ENCODE measurements at places on chromosomes 13 and 19. TPM values are rescaled to one million over a fixed set of nuclear protein-coding genes. Genes with fewer than 3 reads are reported as not detected.

GRCh38 chr13:46071590-46072249 lies 19.2 kb upstream of the ZC3H13 start:
- no peaks in the 10 kb centered on the region for H3K27me3 ChIP-seq
- no peaks in the 10 kb centered on the region for H3K4me1 ChIP-seq
- no peaks in the 10 kb centered on the region for H3K36me3 ChIP-seq
- H3K4me3 ChIP-seq: no peak overlapping the region
- H3K27ac ChIP-seq: no peak overlapping the region
- no peak for DNase-seq

GRCh38 chr13:34547929-34548328 lies 394.1 kb upstream of the NBEA start:
- H3K4me1 ChIP-seq: no peaks in the 10 kb centered on the region
- no peak overlapping the region for H3K27ac ChIP-seq
- no peaks in the 10 kb centered on the region for H3K36me3 ChIP-seq
- no peaks in the 10 kb centered on the region for H3K27me3 ChIP-seq
- no peak for DNase-seq
- H3K4me3 ChIP-seq: no peak overlapping the region

DNA sequence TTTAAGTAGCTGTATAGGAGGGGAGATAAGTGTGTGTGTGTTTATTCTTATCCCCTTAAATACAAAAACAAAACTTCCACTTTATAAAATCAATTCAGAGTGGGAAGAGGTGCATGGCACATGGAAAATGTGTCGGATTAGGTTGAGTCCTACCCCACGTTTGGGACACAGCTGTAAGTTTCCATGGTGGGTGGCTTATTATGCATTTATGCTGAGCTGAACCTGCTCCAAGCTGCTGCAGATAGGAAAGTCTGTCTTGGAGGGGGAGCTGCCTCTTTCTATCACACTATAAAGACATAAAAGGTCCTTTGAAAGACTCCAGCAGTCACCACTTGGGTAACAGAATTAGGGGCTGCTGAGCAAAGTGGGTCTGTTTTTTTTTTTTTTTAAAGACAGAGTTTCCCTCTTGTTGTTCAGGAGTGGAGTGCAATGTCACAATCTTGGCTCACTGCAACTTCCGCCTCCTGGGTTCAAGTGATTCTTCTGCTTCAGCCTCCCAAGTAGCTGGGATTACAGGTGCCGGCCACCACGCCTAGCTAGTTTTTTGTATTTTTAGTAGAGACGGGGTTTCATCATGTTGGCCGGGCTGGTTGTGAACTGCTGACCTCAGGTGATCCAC lies 15.2 kb downstream of the ACTN4 start:
- H3K27ac ChIP-seq: no peak overlapping the region
- no peak overlapping the region for H3K4me3 ChIP-seq
- peaks cover 12% of the 10 kb centered on the region for H3K36me3 ChIP-seq
- DNase-seq: no peak
- H3K27me3 ChIP-seq: no peaks in the 10 kb centered on the region
- peaks cover 55% of the 10 kb centered on the region for H3K4me1 ChIP-seq

DNA sequence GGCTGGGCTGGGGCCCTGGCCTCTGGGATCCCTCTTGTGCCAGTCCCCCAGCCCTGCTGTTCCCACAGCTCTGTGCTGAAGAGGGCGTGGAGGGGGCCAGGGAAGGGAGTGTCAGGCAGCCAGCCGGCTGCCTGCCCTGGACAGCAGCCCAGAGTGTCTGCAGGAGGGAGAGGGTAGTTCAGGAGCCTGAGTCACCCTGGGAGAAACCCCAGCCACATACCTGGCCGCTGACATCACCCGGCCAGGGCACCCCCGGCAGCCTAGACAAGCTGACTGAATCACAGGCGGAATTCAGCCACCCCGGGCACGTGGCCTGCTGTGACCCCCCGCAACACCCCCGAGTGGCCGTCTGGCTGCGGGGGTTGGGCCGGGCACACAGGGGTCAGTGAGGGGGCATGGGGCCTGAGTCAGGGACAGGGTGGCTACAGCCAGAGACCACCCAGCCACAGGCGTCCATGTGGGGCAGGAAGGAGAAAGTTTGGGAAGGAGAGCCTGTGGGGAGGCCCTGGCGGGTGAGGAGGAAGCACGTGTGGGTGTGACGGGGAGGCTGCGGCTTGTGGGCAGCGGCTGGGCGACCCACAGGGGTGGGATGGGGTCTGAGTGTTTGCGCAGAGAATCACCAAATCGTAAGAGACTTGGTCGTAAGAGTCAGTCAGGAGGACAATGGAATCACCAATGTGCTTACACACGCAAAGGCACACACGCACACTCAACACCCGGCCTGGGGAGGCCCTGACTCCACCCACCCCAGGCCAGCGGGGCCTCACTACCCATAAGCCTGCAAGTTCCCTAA lies 11.9 kb upstream of the FOSB start:
- H3K4me1 ChIP-seq: peaks cover 11% of the 10 kb centered on the region
- no peaks in the 10 kb centered on the region for H3K27me3 ChIP-seq
- no peaks in the 10 kb centered on the region for H3K36me3 ChIP-seq
- H3K27ac ChIP-seq: peak overlapping the region; percentile 66
- DNase-seq: peak; percentile 99

GRCh38 chr13:73168226-73168952 lies 109.6 kb downstream of the KLF5 start:
- no peaks in the 10 kb centered on the region for H3K36me3 ChIP-seq
- DNase-seq: peak; percentile 45
- H3K4me1 ChIP-seq: peaks cover 11% of the 10 kb centered on the region
- H3K27ac ChIP-seq: no peak overlapping the region
- H3K27me3 ChIP-seq: no peaks in the 10 kb centered on the region

DNA sequence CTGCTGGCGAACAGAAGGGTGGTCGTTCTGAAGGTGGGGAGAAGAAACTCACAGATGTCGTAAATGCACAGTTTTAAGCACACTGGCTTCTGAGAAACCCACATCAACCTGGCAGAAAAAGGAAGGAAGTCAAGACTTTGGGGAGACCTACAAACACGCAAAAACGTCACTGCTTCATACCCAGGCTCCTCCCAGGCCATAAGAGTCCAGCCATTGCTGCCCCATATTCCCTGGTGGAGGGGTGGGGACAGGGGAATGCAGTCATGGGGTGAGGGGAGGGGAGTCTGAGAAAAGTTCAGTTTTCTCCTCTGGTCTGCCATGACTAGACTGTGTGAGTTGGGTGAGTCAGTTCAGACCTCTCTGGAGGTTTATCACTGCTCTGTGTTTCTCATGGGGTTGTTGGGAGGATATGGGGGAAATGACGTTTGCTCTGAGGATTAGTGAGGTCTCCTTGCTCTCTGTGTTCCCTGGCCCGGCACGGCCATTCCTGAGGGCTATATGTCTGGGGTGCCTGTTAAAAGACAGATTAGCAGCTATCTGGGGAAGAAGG lies 139.0 kb downstream of the FLT1 start:
- H3K27ac ChIP-seq: no peak overlapping the region
- H3K4me3 ChIP-seq: no peak overlapping the region
- DNase-seq: peak; percentile 86
- H3K4me1 ChIP-seq: peaks cover 8% of the 10 kb centered on the region
- H3K27me3 ChIP-seq: no peaks in the 10 kb centered on the region
- no peaks in the 10 kb centered on the region for H3K36me3 ChIP-seq

GRCh38 chr13:34371645-34372395 lies 553.9 kb downstream of the RFC3 start:
- no peaks in the 10 kb centered on the region for H3K36me3 ChIP-seq
- H3K27me3 ChIP-seq: no peaks in the 10 kb centered on the region
- H3K27ac ChIP-seq: no peak overlapping the region
- no peaks in the 10 kb centered on the region for H3K4me1 ChIP-seq
- no peak overlapping the region for H3K4me3 ChIP-seq

GRCh38 chr19:51783372-51783771 lies 11.6 kb upstream of the FPR3 start:
- H3K36me3 ChIP-seq: no peaks in the 10 kb centered on the region
- peaks cover 2% of the 10 kb centered on the region for H3K27me3 ChIP-seq
- no peak overlapping the region for H3K27ac ChIP-seq
- no peaks in the 10 kb centered on the region for H3K4me1 ChIP-seq
- no peak for DNase-seq
- no peak overlapping the region for H3K4me3 ChIP-seq

DNA sequence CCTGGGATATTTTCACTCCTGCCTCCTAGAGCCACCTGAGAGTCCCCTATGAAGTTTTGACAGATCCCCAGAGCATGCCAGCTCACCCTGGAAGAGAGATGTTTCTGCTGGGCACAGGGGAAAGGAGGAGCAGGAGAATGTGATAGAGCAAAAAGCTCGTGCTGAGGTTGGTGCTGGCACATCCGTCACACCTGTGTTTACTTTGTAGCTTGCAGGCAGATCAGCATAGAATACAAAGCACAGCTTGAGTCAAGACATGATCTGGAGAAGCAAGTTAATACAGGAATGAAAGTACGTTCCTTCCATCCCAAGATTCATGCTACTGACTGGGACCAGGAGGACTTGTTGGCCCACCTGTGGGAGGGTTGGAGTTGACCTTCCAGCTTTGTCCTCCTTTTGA lies 46.1 kb downstream of the HSPH1 start:
- H3K4me3 ChIP-seq: no peak overlapping the region
- DNase-seq: no peak
- H3K4me1 ChIP-seq: peaks cover 6% of the 10 kb centered on the region
- peaks cover 66% of the 10 kb centered on the region for H3K27me3 ChIP-seq
- no peaks in the 10 kb centered on the region for H3K36me3 ChIP-seq

DNA sequence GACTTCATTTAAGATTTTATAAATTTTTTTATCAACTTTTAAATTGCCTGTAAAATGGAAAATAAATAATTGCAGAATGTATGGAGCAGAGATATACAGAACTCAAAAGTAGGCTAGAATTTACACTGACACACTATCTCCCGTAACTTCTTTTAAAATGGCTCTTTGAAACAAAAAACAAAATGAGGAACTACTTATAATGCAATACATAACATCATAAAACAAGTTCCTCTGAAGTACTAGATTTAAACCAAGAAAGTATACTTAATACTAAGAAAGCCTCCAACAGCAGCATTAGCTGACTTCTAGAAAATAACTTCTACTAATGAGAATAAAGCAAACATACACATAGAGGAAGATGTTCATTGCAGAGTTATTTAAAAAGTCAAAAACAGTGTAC lies 17.0 kb downstream of the RBM26 start:
- no peaks in the 10 kb centered on the region for H3K27me3 ChIP-seq
- no peak for DNase-seq
- H3K27ac ChIP-seq: no peak overlapping the region
- H3K4me3 ChIP-seq: no peak overlapping the region
- H3K36me3 ChIP-seq: peaks cover 3% of the 10 kb centered on the region

DNA sequence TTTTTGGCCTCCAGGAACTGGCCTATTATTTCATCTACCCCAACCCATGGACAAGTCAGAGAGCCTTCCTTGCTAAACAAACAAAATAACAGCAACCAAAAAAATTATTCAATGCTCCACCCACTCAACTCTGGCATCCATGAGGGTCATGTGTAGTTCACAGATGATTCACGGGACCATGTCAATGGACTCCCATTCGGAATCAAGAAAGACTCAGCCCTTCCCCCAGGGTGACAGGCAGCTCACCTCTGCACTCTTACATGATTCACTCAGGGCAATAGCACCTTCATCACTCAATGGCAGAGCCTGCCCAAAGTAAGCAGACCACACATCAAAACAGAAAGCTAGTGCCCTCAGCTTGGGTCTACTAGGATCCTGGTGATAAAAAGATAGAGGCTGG lies 14.3 kb upstream of the SCEL start:
- DNase-seq: no peak
- H3K36me3 ChIP-seq: no peaks in the 10 kb centered on the region
- H3K27ac ChIP-seq: no peak overlapping the region
- H3K27me3 ChIP-seq: no peaks in the 10 kb centered on the region
- no peaks in the 10 kb centered on the region for H3K4me1 ChIP-seq
- H3K4me3 ChIP-seq: no peak overlapping the region

DNA sequence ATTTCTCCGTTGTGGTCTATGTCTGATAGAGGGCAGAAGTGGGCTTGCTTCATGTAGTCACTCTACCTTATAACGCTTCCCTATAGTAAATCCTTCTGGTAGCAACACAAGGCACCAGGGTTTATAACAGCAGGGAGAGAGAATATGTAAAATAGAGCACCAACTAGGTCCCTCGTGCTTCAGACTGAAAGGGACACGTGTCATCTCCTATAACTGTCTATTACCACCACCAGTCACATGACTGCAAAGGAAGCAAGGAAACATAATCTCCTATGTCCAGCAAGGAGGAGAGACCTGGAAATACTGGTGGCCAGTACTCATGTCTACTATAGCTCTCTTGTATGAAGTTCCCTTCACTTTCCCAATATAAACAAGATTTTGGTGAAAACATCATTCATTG lies 79.2 kb downstream of the SLAIN1 start:
- H3K4me1 ChIP-seq: 0 out of 2 replicates have a peak, but pooled peaks cover 2% of the 10 kb centered on the region
- DNase-seq: no peak
- H3K36me3 ChIP-seq: no peaks in the 10 kb centered on the region
- H3K4me3 ChIP-seq: no peak overlapping the region
- peaks cover 5% of the 10 kb centered on the region for H3K27me3 ChIP-seq

DNA sequence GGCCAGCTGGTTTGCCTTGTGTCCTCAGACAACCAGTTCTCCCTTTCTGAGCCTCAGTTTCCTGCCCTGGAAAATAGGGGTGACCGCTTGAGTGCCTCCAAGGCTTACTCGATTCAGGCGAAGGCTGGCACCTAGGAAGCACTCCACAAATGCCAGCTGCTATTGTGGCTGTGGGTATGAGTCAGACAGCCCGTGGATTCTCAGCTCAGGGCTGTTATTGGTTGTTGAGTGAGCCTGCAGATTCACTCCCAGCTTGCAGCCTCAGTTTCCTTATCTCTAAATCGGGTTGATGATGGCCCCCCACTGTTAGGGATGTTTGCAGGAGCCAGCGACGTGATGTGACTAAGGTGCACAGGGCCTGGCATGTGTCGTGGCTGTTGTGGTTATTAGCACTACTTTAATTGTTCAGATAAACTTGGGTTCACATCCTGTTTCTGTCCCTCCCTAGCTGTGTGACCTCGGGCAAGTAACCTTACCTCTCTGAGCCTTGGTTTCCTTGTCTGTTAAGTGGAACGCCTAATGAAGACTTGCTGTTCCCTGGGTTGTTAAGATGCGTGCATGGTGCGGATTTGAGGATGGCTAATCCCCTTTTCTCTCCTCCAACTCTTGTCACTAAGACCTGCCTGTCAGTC lies 2.4 kb downstream of the MARK4 start:
- H3K36me3 ChIP-seq: peaks cover 10% of the 10 kb centered on the region
- peak; percentile 21 for DNase-seq
- H3K27ac ChIP-seq: no peak overlapping the region

DNA sequence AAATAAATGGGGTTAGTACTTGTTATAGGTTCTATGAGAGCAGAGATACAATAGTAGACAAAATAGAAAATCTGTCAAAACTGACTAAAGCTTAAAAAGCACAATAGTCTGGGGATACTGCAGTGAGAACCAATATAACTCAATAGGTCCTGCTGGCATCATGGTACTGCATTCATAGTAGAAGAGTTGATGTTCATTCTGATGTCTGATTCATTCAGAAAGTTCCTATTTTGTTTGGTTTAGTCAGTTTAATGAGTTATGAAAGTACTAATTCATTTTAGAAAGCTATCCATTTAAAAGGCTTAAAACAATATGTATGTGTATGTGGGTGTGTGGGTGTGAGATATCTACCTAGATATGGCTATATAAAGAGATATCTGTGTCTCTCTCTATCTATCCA lies 152.8 kb downstream of the LHFPL6 start:
- H3K4me3 ChIP-seq: no peak overlapping the region
- no peak overlapping the region for H3K27ac ChIP-seq
- H3K27me3 ChIP-seq: no peaks in the 10 kb centered on the region
- no peak for DNase-seq
- H3K36me3 ChIP-seq: no peaks in the 10 kb centered on the region

ZNF552 gene
- total RNA-seq: 5.0 TPM

MATK gene
- not detected for total RNA-seq

KRTDAP gene
- total RNA-seq: not detected

STOML3 gene
- total RNA-seq: not detected

SPACA4 gene
- total RNA-seq: not detected

SELENOW gene
- 51.7 TPM for total RNA-seq

SIGLEC10 gene
- total RNA-seq: not detected
